Endothelial cell (in vitro differentiated cells): ENCODE measurements at places on chromosomes 3 and 15. TPM values are rescaled to one million over a fixed set of nuclear protein-coding genes. Genes with fewer than 3 reads are reported as not detected.

LRRC34 gene
- 5.6 TPM for total RNA-seq

GRCh38 chr3:151499168-151499567, 38.3 kb upstream of the IGSF10 start:
- DNase-seq, result no peak

DNA sequence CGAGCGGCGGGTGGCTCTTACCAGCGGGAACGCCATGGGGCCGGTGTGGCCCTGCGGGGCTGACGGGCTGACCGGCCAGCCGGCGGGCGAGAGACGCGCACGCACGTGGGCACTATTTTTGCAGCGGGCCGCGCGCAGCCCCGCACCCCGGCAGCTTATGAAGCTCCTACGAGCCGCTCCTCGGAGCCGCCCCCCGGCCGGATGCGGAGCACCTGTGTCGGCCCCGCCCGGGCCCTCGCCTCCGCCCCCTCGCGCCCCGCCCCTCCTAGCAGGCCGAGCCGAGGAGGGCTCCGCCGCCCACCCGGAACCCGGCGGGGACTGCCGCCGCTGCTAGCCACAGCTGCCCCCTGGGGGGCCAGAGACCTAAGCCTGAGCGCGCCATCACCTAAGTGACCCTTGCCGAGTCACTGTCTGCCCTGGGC, 683 bp upstream of the CPEB1 start:
- no peak for DNase-seq

DNA sequence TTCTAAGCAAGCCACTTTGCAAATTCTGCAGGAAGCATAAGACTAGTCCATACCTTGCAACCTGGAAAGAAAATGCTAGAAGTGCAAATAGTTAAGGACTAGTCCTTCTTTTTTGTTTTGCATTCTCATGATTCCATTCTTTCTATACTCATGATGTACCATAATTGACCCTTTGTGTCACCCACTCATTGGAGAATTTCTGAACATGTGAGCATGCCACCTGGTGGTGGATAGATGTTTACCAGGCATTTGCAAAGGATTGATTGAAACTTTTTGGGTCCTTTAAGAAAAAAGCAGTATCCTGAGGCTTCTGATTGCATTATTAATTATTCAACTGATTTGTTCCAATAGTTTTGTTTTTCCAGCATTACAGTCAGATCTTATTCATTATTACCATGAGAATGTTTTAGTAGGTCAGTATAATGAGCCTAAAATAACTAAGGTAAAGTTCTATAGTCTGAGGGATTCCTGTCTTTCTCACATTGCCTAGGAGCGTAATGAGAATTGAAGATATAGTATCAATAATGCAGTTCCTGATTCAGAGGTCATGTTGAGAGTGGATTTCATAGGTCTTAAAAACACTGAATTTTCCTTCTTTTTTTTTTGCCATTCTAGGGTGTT, 20.2 kb upstream of the DIPK2A start:
- peak; percentile 37 for DNase-seq

AVEN gene
- total RNA-seq, result 14.8 TPM

ANKRD63 gene
- not detected for total RNA-seq

GRCh38 chr3:129348734-129349133, 70.1 kb downstream of the HMCES start:
- no peak for DNase-seq

GRCh38 chr15:85019815-85020590, 38.3 kb downstream of the PDE8A start:
- no peak for DNase-seq

PARP15 gene
- 0.36 TPM for total RNA-seq

GRCh38 chr3:1495466-1495865, 402.6 kb downstream of the CNTN6 start:
- DNase-seq, result no peak

DNA sequence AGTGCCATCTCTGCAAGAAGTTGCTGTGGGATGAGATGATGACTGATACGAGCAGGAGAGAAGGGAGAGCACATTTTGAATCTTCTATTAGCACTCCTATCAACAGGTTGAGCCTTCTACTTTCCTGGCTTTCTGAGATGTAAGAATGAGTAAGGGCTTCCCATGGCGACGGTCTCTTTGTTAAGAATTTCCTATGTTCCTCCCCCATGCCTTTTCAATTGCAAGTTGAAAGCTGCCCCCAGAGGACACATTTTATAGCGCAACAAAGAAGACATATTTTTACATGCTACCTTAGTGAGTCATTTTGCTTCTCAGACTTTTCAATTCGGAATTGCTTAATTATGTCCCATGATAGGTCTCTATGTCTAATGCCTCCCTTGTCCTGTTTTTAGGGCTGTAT, 71.3 kb upstream of the LRTM1 start:
- DNase-seq, result peak; percentile 35

LRRC2 gene
- 0.23 TPM for total RNA-seq

- DNase-seq, result peak; percentile 70
Measured at GRCh38 chr15:52261498-52262242, 33.9 kb downstream of the MYO5C start.

DNA sequence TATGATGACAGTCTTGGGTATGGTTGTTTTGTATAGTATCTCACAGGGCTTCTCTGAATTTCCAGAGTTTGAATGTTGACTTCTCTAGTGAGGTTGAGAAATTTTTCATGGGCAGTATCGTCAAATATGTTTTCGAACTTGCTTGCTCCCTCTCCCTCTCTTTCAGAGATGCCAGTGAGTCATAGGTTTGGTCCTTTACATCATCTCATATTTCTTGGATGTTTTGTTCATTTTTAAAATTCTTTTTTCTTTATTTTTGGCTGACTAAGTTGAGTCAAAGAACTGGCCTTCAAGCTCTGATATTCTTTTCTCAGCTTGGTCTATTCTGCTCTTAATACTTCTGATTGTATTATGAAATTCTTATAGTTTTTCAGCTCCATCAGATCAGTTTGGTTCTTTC, 282.3 kb upstream of the NECTIN3 start:
- DNase-seq, result no peak
